ENCODE measurements at places on chromosomes 7 and 10.

DNA sequence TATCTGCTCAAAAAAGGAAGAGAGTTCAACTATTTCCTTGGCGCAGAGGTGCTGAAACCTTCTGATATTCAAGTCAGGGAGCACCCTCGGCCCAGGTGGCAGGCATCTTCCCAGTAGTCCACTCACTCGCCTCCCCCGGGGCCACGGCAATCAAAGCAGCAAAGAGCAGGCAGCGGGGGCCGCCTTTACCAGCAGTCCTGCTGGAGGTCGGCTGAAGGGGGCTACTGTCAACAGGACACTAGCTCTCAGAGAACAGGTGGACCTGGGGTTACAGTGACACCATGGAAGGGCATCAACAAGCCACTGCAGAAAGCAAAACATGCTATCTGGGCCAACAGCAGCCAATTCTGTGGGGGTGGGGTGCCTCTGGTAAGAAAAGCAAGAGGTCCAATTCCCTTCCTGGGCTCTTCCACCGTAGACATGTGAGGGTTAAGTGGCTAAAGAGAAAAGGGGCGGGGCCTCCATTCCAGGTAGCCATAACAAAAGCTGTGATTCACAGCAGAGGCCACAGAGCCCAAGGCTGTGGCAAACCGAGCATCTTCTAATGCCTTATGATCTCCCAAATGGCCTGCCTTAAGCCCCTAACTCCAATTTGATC, 9.4 kb downstream of the FZD9 start:
- no peak for DNase-seq

- DNase-seq: no peak
Observed at GRCh38 chr7:79984210-79984609, 150.4 kb upstream of the GNAI1 start.

- DNase-seq: no peak
Observed at GRCh38 chr10:93074147-93074596, 479 bp downstream of the CYP26A1 start.

DNA sequence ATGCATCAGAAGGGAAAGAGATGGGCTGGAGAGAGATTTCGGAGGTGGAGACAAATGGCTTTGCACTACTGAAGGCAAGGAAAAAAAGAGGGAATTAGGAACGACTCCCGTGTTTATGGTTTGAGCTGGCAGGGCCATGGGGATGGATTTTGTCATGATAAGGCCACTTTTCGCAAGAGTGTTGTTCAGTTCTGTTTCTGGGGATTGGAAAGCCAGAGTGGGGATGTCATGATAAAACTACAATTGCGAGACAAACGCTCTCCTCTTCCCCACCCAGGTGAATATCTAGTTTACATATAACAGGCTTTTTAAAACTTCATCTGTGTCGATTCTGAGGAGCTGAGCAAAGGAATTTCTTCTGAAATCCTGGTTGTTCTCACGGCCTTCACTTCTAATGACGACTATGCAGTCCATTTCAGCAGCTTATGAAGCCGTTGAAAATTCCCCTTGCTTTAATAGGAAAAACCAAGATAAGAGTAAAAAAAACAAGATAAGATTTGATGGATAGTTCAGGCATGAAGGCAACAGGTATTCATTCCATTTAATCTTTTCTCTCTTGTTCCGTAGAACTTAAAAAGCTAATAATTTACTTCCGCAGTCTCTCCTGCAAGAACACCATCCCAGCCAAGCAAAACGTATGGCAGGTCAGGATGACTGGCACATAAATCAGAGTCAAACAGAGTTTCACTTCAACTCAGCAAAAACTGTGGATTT, 245.6 kb upstream of the PITRM1 start:
- no peak for DNase-seq

- DNase-seq: no peak
Observed at GRCh38 chr7:158476331-158476932, 111.2 kb downstream of the PTPRN2 start.

- DNase-seq: no peak
Observed at GRCh38 chr10:93384006-93384405, 98.1 kb downstream of the MYOF start.

DNA sequence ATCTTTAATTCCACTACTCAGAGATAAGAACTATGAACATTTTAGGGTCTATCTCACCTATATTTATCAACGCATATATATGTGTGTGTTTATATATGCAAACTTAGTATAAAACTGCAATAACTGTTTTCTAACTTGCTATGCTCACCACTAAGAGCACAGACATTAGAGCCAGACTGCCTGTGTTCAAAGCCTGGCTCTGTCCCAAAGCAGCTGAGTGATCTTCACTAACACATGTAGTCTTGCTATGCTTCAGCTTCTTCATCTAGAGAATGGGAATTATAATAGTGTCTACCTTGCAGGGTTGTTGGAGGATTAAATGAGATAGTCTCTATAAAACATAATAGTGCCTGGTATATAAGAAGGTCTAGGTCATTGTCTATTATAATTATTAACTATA, 165.5 kb downstream of the MAGI2 start:
- DNase-seq: no peak

DNA sequence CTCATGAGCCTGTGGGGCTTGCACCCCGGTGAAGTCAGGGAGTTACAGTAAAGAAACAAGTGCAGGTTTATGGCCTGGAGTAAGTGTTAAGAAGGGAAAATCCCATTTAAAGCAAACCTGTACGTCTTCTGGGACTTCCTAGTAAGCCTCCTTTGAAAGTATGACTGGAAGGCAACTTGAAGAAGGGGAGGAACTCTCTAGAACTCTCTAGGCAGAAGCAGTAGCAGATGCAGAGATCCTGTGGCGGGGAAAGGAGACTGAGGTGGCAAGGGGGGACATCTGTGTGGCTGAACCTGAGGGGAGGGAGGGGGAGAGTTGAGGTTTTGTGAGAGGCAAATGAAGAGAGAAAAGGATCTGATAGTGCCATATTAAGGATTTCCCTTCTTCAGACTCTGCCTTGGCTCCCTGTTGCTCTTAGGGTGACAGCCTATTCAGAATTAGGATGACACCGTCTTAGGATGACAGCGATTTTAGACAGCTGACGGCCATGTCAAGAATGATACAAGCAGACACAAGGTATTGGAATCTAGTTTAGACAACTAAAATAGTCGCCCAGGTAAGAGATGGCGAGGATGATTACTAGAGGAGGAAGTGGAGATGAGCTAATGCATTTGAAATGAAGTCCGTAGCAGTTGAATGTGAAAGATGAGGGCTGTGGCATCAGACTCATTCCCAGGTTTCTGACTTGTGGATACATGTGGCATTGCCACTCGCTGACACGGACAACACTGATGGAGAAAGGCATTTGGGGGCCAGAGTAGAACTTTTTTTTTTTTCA, 29.0 kb downstream of the CUL1 start:
- DNase-seq: no peak

All from activated T-helper 1 cell treated with anti-CD3 and anti-CD28 coated beads, Interleukin-2, amount 50 U/mL, for 16 hours (primary cell).